ENCODE measurements at places on chromosomes 2 and 18.

DNA sequence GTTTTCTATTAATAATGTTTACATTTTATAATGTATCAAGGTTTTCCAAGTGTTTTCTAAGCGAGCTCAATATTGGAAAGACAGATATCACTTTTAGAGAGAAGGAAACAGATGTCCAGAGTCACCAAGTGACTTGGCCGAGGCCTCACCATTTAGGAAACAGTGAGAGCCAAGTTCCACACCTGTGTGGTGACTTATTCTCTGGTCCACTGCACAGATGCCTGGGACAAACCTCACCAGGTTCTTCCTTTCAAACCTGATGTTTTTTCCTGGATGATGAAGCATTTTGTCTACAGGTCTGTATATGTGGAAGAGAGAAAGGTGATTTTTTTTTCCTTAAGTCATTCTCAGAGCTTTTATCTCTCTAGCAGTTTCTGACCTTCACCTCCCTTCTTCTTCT is 280.7 kb downstream of the LPIN1 start:
- no peak for DNase-seq

DNA sequence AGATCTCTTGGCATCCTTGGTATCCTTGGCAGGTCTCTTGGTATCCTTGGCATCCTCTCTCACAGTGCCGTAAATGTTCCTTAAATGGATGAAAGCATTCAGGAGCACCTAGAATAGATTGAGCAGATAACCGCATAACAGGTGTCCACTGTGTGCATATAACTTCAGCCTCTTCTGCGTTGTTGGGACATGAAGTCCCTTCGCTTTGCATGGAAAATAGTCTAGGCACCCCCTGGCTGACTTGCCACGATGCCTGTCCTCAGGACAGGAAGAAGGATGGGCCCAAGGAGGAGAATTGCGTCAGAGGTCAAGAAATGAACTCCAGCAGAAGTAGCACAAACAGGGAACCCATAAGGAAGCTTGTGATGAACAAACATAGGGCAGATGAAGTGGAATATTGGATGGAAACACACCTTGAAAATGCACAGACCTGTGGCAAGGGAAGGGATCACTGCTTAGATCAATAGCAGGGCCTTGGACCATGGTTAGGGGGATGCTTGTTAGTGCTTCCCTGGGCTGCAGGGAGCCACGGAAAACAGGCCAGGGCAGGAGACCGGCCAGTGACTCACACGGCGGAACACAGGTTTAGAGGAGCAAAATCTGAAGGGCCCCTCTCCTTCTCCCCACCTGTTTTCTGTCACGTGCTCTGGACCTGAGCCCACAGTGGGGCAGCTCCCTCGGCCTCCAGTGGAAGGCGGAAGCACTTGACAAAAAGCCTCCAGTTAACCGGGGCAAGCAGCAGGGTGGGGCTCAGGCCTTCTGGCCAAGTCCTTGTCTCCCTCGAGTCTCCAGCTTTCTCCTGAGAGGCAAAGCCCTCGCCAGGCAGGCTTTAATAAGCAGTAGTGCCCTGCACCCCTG is 99.2 kb upstream of the ASAP2 start:
- no peak for DNase-seq

- no peak for DNase-seq
Measured at GRCh38 chr2:172000696-172001361, 1.1 kb downstream of the METAP1D start.

DNA sequence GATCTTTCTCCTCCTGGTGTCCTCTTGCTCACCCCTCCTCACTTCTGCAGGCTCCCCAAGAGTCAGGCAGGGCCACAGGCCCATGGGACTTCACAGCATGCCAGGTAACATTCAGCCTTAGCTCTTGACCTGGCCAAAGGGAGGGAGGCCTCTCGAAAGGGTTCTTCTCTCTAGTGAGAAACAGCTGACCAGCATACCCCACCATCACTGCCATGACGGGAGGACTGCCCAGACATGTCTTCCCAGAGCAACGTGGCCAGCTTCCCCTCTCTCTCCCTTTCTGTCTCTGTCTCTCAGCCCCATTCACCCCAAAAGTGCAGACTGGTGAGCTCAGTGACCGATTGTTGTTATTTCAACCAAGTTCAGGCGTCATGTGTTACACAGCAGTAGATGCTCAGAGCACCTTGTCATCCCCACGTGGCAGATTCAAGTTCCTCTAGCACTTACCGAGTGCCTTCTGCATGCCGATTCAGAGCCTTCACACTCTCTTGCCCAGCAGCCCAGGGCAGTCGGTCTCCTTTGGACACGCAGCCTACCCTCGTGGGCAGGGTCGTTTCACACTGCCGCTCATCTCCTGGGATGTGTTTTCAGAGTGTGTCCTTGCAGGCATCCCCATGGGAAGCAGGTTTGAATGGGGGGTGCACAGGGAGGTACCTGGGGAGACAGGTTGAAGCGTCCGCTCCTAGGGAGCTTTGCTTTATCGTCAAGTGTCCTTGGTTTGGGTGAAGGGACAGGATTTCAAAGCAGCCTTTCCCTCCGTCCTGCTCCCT is 259.9 kb downstream of the NDUFA10 start:
- no peak for DNase-seq

GRCh38 chr18:45505497-45506206 is 109.6 kb upstream of the SLC14A2 start:
- DNase-seq, result no peak

GRCh38 chr2:138615257-138615656 is 113.7 kb downstream of the SPOPL start:
- no peak for DNase-seq

DNA sequence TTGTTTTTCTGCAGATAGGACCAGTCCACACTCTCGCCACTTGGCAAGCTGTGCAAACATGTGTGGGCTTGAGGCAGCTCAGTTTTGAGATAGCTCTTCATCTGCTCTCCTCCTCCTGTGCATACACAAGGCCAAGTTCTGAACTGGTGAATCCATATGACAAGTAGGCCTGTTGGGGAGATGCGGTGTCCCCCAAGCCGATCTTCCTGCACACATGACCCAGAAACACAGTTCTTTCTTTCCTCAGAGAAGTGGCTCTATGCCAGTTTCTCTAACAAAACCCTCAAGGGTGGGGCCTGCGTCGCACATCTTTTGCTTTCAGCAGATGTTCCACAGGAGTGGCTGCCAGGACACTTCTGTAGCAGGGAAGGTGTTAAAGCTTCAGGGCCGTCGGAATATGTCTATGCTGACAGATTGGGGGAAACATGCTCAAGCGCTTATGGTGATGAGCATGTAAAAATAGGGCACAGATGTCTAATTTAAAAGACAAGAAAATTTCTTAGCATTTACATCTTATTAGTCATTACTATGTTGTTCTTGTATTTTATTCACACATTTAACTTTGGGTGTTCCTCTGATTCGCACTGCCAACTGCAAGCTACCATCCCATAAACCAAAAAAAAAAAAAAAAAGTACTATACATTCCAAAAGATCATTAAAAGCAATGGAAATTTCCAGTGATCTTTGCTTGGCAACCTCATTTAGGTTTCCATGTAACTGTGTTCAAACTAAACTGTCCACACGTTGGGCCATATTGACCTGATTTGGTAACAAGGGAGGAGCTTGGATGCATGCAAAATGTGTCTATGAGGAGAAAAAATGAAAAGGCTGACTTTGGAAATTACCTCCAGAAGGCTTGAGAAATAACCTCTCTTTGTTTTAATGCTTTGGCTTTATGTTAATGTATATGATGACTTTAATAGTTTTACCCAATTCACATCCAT is 1055.5 kb upstream of the KLHL29 start:
- no peak for DNase-seq

- no peak for DNase-seq
Measured at GRCh38 chr2:106296182-106296815, 102.2 kb upstream of the UXS1 start.

DNA sequence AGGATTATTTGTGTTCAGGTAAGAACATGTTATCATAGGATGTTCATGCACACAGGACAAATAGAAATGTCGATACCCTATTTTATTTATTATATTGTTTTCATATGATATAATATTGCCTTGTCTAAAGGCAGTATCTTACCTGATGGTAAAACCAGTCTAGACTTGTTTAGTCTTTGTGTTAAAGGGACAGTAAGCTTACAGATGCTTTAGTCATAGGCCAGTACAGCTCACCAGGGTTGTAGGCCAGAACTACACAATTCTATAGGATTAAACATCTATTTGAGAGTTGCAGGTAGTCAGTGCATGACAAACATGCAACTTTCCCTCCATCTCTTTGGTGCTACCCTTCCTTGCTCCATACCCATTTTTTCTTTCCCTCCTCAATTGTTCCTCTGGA is 158.5 kb downstream of the GALNT3 start:
- no peak for DNase-seq

DNA sequence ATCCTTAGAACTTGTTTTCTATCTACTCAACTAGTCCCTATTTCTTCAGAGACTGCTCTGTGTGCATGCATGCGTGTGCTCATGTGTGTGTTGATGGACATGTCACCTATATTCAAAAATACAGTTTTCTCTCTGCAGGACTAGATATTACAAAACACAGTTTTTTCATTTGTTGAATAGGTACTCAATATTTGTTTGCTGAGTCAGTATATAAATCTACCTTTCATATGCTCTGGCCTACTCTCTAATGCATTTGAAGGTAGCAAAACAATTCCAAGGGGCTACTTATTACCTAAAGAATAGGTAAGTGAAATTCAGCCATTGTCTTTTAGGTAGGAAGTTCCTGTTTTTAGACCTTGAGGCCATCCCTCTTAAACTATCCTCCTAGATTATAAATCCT is 8.6 kb upstream of the UBE2E3 start:
- DNase-seq, result no peak

GRCh38 chr2:29154610-29155009 is 39.4 kb downstream of the CLIP4 start:
- no peak for DNase-seq

DNA sequence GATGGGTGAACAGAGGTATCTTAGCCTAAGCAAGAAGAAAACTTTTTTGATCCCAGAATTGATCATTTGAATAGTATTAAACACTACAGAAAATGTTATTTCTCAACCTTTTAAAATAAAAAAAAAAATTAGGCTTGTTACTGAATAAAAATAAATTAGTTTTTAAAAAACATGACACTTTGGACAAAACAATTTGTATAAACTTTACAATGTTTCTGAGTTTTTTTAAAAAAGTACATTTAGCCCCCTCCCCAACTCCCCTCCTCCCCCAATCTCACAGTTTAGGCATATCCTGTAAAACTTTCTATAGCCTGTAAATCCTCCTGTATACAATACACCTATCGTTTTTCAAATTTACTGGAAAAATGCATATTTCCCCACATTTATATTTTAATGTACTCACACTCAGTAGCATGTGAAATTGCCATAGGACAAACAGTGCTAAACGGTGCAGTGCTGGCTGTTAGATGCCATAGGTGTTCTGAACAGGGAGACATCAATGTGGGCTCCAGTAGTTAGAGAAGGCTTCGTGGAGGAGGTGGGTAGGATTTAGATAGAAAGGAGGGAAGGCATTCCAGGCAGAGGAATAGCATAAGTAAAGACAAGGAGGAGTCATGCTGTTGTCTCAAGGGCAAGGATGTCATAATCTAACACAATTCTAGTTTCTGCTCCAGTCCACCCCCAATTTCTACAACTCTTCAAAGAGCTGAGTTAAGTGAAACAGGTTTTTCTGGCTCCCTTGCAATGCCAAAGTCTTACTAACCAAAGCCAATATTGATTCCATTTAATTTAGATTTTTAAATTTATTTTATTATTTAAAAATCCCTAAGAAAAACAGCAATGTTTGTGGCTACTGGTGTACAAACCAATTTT is 50.9 kb downstream of the SP3 start:
- no peak for DNase-seq

DNA sequence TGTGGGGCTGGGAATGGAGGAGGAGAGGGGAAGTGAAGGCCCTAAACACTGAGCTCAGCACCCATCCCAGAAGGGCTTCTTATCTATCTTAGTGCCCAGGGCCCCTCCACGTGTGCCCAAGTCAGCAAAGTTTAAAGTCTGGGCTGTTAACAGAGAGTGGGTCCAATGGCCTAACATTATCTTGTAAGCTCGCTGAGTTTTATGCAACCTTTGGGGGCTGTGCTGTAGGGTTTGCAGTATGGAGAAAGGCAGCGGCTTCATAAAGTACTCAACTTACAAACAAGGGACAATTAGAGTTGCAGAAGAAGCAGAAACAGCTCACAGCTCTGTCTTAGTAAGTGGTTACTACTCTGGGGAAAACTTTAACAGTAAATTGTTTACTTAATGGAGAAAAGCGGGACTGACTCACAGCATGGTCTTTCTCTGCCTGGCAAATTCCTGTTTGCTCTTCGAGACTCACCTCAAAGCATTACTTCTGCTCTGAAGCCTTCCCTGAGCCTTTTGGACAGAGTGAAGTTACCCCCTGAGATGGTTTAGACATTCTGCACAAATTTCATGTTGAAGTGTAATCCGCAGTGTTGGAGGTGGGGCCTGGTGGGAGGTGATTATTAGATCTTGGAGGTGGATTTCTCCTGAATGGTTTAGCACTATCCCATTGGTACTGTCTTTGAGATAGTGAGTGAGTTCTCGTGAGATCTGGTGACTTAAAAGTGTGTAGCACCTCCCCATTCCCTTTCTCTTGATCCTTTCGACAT is 9.0 kb downstream of the ENOSF1 start:
- DNase-seq, result no peak

Data from CD4-positive, alpha-beta T cell treated with Interleukin-4 for 1 hour (primary cell).